ENCODE measurements at places on chromosomes 11 and 22.

GRCh38 chr22:20852076-20852475, 6.5 kb downstream of the PI4KA start:
- DNase-seq, result no peak

DNA sequence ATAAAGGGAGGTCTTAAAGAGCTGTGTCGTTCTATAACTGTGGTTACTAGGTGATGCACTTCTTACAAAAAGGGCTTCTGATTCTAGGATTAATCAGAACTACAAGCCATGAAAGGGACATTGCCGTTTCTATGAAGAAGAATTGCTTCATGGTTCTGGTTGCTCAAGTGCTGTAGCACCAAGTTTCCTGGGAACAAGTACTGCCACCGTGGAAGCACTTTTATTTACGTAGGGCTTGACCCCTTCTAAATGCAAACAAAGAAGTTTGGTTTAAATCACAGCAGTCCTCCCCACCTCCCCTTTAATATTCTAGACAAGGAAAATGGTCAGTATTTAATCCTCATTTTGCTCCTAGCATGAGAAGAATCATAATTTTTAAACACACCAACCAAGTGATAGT, 9.8 kb downstream of the YAP1 start:
- DNase-seq, result no peak

GRCh38 chr22:20080445-20080775, 369 bp downstream of the DGCR8 start:
- DNase-seq, result no peak

GRCh38 chr11:59787816-59788215, 22.8 kb downstream of the MRPL16 start:
- DNase-seq, result no peak

GRCh38 chr22:45444168-45444567, 30.7 kb downstream of the RIBC2 start:
- no peak for DNase-seq

- no peak for DNase-seq
Observed at GRCh38 chr22:41919357-41920224, 4.7 kb upstream of the SHISA8 start.

DNA sequence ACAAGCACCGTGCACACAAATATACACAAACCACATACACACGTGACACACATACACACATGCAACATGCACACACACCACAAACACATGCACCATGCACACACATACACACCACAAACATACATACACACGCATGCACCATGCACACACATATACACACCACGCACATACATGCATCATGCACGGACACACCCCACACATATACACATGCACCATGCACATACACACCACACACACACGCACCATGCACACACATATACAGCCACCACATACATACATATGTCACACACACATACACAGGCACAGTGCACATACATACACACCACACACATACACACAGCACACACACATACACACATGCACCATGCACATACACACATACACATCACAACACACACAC, 12.7 kb upstream of the B4GALNT4 start:
- no peak for DNase-seq

DNA sequence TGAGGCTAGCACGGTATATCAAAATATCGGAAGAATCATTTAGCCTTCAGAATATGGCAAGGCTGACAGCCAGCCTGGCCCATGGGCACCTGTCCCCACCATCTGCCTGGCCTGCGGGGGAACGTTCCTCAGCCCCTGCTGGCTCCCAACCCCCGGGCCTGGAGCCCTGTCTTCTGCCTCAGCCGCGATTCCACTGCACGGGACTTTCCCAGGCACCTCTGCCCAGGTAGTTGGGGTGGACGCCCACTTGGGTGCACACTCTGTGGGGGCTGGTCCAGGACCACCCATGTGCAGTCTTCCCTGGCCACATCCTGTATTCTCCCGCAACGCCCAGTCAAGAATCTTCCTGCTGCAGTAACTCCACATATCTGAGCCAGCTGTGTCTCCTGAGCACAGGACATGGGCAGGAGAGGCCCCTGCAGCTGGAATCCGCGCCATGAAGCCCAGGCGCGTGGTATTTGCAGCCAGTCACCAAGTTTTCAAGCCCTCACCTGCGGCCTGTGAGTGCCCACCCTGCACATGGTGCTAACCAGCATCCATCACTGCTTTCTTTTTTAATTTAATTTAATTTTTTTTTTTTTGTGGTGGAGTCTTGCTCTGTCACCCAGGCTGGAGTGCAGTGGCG, 77.9 kb downstream of the KCNQ1 start:
- DNase-seq, result no peak

GRCh38 chr11:58776891-58777710, 45.4 kb upstream of the GLYAT start:
- DNase-seq, result no peak

DNA sequence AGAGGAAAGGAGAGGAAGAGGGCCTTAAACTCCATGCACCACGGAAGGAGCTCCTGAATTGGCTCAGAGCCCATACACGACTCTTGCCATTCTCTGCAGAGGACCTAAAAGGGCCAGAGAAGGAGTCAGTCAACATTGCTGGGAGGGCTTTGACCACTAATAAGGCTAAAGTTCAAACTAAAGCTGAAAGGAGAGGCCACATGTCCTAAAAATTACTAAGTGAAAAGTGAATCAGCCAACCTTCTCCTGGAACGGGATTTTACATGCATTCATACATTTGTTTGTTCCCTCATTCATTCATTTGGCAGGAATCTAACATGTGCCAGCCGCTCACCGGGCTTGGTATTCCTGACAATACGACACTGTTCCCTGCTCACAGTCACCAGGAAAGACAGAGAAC, 10.5 kb downstream of the CLMP start:
- DNase-seq, result no peak

DNA sequence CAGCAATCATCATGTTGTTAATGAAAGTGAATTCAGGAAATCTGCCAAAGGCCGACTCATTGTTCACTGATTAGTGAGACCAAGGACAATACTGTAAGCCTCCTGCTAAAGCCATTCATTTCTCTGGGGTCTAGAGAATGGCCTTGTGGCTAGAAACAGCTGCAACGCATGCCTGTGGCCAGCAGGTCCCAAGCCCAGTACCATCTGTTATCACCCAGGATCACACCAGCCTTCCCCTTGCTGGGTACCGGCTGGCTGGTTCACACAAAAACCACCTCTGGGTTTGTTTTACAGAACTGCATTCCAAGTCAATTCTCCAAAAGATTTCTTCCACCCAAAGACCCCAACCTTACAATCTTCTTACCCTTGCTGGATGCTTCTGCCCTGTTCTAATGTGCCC, 1.1 kb downstream of the PLAAT5 start:
- DNase-seq, result no peak

DNA sequence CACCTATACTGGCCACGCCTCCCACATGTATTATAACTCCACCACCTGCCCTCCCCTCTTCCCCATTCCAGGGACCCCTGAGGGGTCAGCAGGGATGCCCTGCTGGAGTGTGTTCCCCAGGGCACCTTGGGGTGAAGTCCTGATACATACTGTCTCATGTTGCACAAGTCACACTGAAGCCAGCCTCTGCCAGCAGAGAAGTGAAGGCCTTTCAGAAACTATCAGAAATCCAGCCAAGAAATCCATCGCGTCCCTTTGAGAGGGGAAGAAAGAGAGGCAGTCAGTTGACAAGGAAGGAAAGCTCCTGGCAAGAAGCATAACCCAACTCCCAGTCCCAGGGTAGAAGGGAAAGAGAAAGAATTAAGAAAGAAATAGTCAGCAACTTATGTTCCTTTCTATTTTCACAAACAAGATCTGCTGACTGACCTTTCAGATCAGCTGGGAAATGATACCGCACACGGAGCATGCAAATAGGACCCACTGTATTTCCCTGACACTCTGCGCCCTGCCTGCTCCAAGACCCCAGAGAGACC, 45.2 kb downstream of the SC5D start:
- no peak for DNase-seq

- no peak for DNase-seq
Observed at GRCh38 chr11:7004482-7004881, 15.7 kb downstream of the ZNF214 start.

DNA sequence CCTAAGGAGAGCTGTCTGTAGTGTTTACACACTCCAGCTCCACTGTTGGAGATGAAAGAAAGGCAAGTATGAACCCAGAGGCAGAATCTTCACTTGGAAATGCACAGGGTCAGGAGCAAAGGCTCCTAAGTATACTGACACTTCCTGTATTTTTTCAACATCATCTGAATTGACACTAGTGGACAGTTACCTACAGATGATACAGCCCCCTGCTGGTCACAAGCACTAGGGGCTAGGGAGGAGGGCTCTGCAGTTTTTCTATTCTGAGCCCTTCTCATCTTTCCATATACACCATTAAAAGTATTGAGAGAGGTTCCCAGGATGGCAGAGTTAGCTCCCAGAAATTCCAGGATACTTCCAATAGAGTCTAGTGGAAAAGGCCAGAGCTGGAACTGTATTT, 290.3 kb upstream of the API5 start:
- no peak for DNase-seq

DNA sequence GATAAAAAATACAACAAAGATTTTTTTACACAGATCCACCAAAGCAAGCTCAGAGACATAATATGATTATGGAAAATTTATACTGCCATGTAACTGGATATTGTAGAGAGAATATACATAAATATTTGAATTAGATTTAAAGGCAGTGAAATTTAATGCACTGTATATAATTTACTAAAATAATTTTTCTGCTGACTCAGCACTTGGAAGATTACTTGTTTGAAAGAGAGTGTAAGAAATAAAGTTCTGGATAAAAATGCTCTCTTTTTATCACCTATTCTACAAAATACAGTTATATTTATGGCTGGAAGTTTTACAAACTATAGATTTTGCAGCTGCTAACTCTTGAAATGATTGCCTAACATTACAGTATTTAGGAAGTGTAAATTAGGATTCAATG, 628.3 kb upstream of the CHORDC1 start:
- no peak for DNase-seq

DNA sequence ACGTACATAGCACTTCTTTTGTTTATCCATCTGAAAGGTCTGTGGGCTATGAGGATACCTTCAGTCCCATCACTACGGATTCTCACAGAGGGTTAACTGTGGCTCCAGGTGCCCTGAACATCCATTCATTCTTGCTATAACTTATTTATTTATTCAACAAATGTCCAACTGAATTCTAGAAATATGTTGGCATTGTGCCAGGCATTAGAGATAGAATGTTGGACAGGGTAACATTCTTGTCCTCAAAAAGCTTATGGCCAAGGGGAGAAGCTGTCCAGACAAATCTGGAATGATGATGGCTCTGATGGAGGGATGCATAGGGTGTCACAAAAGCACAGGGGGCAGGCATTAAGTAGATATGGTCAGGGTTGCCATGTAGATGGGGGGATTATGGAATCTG, 8.4 kb downstream of the OLFML1 start:
- DNase-seq, result no peak

GRCh38 chr11:119532551-119532950, 109.6 kb upstream of the THY1 start:
- DNase-seq, result no peak

GRCh38 chr11:118109231-118109630, 22.5 kb upstream of the SMIM35 start:
- no peak for DNase-seq

GRCh38 chr11:48006301-48006992, 26.1 kb downstream of the PTPRJ start:
- DNase-seq, result no peak

- no peak for DNase-seq
Observed at GRCh38 chr11:126212089-126212660, 593 bp downstream of the FAM118B start.

GRCh38 chr11:11583801-11584529, 37.8 kb downstream of the GALNT18 start:
- no peak for DNase-seq

DNA sequence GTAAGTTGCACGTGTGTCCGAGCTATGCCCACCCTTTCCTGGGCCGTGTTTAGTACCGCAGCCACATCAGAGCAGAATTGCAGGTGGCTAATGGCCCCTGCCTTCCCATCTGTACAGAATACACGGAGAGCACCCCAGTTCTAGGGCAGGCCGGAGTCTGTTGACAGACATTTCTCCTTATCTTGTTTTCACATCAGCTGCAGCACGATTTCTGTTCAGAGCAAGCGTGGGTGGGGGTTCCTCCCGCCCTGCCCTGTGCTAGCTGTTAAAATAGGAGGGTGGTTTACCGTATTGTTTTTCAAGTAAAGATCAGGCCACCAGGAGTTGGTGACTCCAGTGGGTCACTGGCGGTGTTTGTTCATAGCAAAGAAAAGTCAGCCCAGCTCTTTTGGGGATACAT, 41.1 kb downstream of the UBASH3B start:
- no peak for DNase-seq

DNA sequence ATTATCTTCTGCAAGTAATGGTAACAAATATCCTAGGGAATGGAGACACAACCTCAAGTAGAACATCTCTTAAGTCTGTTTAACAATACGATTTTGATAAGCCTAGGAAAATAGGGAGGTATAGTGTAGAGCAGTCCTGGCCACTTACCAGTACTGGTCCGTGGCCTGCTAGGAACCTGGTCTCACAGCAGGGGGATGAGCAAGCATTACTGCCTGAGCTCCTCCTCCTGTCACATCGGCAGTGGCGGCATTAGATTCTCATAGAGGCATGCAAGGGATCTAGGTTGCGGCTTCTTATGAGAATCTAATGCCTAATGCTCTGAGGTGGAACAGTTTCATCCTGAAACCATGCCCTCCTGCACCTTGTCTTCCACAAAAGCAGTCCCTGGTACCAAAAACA, 4.4 kb downstream of the OR51V1 start:
- DNase-seq, result no peak

DNA sequence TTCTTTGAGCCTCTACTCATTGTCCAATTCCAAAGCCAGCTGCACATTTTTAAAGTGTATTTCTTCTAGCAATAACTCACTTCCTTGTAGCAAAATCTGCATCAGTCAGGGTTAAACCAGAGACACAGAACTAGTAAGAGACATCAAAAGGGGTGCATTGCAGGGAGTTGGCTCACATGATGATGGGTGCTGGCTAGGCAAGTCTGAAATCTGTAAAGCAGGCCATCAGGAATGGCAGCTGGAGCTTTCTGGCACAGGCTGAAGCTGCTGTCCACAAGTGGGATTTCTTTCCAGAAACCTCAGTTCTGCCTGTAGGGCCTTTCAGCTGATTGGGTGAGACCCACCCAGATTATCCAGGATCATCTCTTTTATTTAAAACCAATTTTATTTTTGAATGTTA, 698.1 kb downstream of the NTM start:
- no peak for DNase-seq

DNA sequence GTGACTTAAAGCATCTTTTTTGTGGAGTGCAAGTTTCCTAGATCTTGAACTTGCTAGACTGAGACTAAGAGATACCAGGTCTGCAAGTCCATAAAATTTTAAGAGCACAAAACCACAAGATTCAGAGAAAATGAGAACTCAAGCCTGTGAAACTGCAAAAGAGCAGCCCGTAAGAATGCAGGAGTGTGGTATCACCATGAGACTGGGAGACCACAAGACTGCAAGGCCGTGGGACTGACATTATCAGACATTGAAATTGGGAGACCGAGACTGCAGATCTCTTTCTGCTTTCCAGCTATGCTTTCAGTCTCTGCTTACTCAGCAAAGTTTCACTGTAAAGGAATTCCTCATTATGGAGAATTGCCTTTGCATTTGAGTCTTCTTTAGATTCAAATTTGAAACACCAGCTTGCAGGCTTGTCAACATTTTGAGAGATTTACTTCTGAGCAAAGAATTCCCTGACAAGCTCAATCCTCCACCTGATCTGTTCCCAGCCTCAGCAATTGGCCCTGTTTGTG, 621.2 kb downstream of the KCNA4 start:
- no peak for DNase-seq

GRCh38 chr11:133977067-133977677, 20.4 kb upstream of the IGSF9B start:
- no peak for DNase-seq

GRCh38 chr22:30612789-30613188, 5.8 kb downstream of the TCN2 start:
- no peak for DNase-seq

GRCh38 chr11:112834277-112834755, 126.9 kb upstream of the NCAM1 start:
- no peak for DNase-seq
